Central memory CD8-positive, alpha-beta T cell (primary cell): ENCODE measurements at places on chromosomes 16 and 17.

- no peak for DNase-seq
Measured at GRCh38 chr17:9839433-9839832, 13.7 kb downstream of the GLP2R start.

DNA sequence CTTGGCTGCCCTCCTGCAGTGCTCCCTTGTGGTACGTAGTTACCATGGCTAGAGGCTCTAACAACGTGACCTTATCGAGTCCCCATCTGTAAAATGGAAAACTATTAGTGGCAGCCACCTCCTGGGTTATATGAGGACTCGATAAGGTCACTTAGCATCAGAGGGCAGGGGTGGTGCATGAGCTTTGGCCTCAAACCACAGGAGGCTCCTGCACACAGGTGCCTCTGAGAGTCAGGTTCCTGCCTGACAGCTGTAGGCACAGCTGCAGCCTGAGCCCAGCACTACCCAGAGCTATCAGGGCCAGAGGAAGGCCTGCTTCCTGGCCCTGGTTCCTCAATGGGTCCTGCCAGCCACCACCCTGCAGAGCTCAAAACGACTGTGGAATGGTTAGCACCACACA lies 57.2 kb upstream of the SEC14L1 start:
- no peak for DNase-seq

- DNase-seq: no peak
Measured at GRCh38 chr17:2095536-2095910, 40.6 kb downstream of the HIC1 start.

DNA sequence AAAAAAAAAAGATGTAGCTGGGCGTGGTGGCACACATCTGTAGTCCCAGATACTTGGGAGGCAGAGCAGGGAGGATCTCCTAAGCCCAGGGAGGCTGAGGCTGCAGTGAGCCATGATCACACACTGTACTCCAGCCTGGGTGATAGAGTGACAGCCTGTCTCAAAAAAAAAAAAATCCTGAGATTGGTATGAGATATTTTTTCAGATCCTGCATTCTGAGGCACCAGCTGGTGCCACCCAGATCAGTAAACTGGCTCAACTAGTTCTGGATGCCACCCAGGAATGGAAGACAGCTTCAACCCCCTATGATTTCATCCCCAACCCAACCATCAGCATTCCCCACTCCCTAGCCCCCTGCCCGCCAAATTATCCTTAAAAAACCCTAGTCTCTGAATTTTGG lies 7.1 kb upstream of the GJC1 start:
- DNase-seq: no peak

GRCh38 chr16:68091380-68092261 lies 6.5 kb downstream of the NFATC3 start:
- no peak for DNase-seq

GRCh38 chr17:49691677-49692191 lies 13.8 kb upstream of the SPOP start:
- no peak for DNase-seq

- DNase-seq: no peak
Measured at GRCh38 chr16:55568207-55568606, 1.7 kb downstream of the CAPNS2 start.

DNA sequence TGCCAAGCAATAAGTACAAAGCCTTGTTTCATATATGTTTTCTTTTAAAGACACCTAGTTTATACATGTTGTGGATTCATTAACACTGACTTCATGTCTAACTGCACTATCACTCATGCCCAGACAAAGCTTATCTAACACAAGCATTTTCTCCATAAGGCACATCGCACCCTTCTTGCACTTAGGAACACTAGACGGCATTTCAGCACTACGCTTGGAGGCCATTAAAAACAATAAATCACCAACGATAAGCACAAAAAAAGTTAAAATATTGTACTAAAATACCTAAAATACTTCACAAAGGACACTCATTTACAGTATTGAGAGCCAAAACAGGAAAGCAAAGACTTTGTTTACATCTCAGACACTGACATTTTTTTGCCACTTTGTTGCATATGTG lies 39.0 kb upstream of the TEKT3 start:
- no peak for DNase-seq

DNA sequence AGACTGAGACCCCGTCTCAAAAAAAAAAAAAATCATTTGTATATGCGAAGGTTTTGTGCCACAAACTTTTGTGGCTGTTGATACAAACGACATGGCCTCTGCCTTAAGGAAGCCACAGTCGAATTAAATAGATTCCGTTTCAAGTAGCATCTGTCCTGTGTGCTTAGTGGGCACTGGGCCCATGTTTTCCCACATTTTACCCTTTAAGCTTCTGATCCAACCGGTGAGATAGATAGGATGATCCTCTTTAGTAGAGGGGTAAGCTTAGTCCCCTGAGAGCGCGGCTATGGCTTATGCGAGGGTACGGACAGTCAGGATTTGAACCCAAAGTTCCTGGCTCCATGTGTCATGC lies 776 bp upstream of the TMEM219 start:
- DNase-seq: no peak

DNA sequence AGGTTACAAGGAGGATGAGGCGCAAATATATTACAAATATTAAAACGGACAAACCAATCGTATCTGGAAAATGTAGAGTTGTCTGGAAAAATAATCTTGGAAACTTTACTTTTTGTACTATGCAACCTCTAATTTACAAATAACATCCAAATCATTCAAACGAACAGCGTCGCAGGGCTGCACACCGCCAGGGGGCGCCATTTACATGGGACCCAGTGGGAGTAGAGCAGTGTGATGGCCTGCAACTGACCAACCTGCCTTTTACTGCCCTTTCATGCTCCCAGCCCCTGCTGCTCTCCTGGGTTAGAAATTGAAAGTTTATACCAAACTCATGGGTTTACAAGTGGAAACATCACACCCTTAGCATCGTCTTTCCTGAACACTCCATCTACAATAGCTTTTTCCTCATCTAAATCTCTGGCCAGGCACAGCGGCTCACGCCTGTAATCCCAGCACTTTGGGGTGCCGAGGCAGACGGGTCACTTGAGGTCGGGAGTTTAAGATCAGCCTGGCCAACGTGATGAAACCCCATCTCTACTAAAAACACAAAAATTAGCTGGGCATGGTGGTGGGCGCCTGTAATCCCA lies 10.0 kb downstream of the PITPNC1 start:
- no peak for DNase-seq

- peak; percentile 70 for DNase-seq
Measured at GRCh38 chr17:40647624-40648383, at the start of gene SMARCE1. TSS of gene SMARCE1 (minus strand) at chr17:40647818. CDS start at chr17:40645802, 2,016 bp downstream.

- no peak for DNase-seq
Measured at GRCh38 chr16:65524231-65524630, 402.4 kb upstream of the CDH11 start.

GRCh38 chr17:42272162-42272907 lies 3.9 kb downstream of the STAT5B start:
- DNase-seq: no peak

DNA sequence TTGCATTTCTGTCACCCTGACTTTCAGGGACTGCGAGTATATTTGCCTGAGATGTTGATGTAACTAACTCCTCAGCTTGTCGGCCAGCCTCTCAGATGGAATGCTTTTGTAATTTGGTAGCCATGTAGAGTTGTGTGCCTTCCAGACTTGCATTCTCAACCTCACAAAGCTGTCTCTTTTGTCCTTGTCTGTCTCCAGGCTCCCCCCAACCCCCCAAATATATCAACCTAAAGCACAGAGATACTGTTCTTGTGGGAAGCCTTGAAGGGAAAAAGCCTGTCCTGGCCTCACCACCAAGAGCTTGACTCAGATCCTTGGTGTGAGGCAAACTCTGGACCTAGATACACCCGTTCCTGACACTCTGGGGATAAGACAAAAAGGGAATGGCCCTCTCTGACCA lies 18.4 kb downstream of the SAP30BP start:
- no peak for DNase-seq

DNA sequence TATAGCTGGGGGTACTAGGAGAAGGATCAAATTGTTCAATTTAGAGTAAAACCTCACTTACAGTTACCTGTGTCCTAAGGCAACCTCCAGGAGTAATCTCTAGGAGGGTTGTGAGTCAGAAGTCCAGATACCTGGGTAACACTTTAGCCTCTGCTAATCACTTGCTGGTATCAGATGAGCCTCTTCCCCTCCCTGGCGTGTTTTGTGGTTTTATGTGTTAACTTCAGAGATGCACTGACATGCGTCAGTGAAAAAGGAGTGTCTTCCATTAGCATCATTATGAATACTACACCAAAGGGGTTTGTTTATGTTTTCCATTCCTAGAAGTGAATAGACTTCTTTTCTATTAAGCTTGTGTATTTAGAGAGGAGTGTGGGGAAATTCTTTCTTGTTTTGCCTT lies 208.2 kb downstream of the FTO start:
- no peak for DNase-seq

- DNase-seq: no peak
Measured at GRCh38 chr17:699345-699744, 15.3 kb downstream of the VPS53 start.

DNA sequence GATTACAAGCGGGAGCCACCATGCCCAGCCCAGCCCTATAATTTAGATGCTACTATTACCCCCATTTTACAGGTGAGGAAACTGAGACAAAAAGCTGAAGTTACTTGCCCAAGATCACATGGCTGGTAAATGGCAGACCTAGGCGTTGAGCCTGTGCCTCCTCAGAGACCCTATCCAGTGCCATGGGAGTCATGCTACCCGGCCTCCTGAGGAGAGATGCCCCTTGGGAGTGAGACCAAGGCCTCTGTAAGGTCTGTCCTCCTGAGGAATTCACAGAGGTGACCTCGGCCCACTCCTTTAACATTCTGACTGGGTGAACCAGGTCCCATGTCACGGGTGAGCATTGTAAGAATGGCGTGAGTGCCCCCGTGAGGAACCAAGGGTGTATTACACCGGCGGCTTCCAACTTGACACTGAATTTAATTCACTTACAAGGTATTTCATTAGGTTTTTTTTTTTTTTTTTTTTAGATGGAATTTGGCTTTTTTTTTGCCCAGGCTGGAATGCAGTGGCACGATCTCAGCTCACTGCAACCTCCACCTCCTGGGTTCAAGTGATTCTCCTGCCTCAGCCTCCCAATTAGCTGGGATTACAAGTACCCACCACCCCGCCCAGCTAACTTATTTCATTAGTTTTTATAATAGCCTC lies 95.7 kb downstream of the ABCC6 start:
- peak; percentile 66 for DNase-seq

DNA sequence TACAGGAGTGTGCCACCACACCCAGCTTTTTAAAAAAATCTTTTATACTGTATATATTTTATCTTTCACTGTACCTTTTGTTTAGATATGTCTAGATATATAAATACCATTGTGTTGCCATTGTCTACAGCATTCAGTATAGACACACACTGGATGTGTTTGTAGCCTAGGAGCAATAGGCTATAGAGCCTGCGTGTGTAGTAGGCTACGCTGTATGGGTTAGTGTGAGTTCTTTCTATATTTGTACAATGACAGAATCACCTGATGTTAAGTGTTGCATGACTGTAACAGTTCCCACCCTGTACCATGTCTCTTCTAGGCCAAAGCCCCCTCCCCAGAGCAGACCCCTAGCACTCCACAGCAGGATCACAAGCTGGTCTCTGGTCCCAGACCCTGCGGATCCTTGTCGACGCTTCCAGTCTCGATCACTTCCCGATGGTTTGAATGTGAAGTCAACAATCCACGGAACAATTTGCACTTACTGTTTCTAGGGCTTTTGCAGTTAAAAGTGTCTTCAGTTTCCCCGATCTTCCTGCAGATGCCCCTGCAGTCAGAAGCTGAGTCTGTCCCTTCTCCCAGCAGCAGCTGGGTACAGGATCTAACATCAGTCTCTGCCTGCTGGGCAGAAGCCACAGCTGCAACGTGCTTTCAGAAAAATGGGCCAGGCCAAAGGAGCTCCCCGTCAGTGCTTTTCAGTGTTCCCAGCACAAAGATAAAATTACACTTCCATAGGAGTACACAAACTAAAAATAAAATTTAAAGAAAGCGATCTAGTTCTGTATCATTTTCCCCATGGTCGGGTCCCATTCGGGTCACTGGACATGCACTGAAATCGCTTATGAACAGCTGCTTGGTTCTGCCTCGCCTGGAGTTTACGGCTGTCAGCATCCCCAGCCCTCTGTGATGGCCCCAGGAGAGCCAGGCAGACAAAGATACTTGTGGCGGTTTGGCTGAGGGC lies 35.4 kb downstream of the ADAM11 start:
- no peak for DNase-seq

DNA sequence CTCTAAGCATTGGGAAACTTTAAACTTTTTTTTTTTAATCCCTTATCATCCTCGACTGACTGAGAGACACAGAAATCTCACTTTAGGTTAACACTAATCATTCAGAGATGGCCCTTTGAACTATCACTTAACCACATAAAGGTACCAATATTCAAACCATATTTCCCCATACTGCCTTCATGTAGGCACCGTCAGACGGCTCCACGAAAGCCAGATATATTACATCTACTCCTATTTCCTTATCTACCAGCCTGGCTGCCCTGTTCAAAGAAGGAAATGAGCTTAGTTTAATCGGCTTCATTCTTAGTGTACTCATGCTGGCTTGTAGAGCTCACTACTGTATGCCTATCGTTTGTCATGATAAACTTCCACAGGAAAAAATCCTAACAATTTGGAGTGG lies 270.9 kb downstream of the CEP112 start:
- no peak for DNase-seq

DNA sequence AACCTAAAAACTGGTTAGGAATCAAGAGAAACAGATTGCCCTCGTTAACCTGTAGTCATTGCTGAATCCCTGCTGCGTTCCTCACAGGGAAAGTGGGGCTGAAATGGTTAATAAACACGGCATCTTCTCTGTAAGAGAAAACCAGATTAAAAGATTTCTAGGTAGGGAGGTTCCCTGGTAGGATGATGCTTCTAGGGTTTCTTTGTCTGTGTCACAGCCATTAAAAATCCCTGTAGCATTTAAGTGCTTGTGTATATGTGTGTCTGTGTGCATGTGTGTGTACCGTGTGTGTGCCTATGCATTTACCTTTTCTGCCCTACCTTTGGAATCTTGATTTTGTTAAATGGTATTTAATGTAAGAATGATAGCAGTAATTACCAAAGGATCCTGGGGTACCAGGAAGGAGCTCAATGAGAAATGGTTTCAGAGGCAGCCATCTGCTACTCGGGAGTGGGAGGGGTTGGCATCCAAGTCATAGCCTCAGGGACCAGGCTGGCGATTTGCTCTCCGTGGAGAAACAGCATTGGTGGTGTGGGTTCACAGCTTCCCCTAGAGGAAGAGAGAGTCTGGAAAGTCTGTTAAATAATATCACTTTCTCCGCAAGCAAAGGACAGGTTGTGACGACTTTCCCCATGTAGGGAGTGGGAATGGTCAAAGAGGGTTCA lies 177.1 kb downstream of the HS3ST4 start:
- no peak for DNase-seq
